NCI-H1694 treated with DMSO at 0.1 percent for 48 hours (cell line): ENCODE measurements at places on chromosomes 1 and 21.

DNA sequence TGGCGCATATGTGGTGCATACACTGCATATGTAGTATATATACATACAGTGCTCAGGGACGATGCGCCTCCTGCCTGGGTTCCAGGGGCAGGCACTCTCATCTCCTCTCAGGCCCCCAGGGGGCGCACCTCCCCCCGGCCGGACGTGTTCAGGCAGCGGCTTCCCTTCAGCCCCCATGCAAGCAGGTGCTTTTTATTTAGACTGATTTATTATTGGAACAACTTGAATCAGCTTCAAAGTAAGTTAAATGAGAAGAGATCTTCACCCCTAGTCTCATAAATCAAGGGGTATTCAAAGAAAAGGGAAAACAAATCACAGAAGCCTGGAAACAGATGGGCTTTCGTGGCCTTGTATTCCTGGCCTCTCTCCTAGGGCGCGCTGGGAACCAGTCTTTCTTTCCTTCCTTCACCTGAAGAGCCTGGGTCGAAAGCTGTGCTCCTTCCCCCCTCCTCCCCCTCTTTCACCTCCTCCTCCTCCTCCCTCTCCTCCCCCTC lies 64.6 kb downstream of the UBIAD1 start:
- DNase-seq, result peak; percentile 67

DNA sequence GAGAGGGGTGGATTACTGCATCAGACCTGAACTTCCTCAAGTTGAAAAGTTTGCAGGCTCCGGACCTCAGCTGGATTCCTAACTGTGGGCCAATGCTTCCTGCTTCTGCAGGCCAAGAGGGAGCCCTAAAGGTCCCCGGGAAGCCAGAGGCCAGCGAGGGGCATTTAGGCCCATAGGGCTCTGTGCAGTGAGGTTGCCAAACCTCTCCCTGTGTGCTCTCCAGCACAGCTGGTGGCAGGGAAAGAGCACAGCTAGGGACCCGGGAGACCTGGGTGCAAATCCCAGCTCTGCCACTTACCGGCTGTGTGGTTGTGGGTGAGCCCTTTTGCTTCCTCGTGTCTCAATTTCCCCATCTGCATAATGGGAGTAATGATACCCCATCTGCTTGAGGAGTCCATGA lies 100.5 kb downstream of the PAX7 start:
- no peak for DNase-seq

DNA sequence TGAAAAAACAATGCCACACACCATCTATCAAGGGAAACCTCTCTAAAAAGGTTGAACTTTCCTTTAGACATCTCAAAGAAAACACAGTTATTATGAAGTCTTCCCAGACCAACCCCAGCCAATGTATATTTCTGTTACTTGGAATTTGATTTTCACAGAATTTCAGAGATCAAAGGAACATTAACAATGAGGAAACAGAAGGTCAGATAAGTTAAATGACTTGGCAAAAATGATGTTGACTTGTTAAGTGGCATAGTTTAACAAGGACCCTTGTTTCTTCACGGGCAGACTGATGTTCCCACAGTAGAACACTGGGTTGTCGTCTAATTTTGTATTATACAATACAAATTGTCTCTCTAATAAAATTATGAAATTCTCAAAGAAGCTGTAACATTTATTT lies 29.0 kb downstream of the NME7 start:
- no peak for DNase-seq

GRCh38 chr1:4395676-4396075 lies 258.7 kb upstream of the AJAP1 start:
- peak; percentile 59 for DNase-seq

- no peak for DNase-seq
Measured at GRCh38 chr1:44250068-44250781, 37.0 kb downstream of the DMAP1 start.

GRCh38 chr1:52668711-52669110 lies 29.4 kb downstream of the COA7 start:
- no peak for DNase-seq

DNA sequence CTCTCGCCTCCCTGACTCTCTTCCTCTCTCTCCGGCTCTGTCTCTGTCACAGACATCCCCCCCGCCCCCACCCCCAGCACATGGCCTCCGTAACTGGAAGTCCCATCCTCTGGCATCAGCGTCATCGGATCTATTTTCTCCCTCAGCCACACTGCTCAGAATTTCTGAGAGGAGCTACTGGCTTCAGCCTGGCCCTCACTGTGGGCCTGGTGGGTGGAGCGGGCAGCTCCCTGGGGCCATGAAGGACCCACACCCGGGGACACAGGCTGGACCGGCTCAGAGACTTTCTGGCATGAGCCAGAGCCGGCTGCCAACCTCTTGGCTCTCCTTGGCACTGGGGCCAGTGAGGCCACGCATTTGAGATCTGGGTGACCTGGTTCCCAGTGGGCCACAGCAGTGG lies 61.2 kb upstream of the CASZ1 start:
- no peak for DNase-seq

GRCh38 chr1:225026701-225027100 lies 97.2 kb downstream of the DNAH14 start:
- DNase-seq, result no peak

DNA sequence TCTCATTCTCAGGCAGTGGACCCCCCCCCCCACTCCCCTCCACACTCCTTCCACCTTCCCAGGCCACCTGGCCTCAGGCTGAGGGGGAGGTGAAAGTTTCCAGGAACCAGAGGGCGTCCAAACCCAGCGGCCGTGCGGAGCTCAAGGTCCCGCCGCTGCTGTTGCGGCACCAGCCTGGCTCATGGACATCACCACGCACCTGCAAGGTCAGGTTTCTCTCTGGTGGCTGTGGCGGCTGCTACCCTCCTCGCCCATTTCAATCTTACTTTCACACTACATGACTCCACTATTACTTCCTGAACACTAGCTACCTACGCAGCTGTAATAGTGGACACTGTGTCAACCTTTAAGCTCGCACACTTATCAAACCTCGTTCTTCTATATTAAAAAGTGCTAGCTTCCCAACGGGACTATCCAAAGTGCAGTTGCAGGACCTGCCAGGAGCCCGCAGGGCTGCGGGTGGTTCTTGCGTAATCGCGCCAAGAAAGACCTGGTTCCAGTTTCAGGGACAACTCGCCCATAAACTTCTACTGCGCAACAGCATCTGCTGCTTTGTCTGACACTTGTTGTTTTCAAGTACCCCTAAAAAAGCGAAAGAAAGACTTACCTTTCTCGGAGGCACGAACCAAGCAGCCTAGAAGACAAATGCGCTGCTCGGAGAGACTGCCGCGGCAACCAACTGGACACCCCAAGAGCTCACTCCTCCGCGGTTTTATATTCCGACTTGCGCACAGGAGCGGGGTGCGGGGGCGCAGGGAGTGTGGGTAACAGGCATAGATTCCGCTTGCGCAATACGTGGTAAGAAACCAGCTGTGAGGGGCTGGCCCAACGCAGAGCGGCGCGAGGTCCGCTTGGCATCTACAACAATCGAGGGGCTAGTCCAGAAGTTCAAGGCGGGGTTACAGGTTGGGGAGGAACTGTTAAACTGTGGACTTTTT lies at the start of gene DIRAS3:
Gene DIRAS3 (minus strand): TSS at position 687 of the 938 bp plus-strand sequence. CDS start 3,330 bp downstream, outside the sequence.
- no peak for DNase-seq

DNA sequence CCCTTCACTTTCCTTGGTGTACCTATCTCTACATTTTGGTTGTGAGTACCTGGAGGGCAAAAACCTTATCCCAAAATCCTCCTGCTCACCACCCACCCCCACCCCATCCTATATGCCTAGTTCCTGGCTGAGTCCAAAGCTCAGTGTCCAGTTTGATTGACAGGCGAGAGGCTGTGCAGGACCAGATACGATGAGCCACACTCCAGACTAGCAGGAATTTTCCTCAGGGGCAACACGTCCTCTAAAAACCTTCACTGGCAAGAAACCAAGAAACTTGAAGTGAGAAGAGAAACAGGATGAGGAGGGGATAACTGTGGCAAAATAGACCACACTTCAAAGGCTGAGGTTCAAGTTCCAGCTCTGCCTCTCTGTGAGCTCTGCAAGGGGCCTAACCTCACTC lies 1.1 kb upstream of the SLAMF8 start:
- DNase-seq, result no peak

DNA sequence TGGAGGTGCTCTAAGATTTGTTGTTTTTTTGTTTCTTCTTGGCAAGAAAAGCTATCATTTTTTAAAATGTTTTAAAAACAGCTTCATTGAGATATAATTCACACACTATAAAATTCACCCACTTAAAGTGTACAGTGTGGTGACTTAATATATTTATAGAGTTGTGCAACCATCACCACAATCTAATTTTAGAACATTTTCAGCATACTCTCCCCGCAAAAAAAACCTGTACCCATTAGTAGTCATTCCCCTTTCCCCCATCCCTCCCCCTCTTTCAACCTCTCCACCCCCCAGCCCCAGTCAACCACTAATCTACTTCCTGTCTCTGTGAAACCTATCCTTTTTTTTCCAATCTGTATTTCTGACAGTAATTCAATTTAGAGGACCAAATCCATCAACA lies 30.6 kb downstream of the ZC3H11B start:
- no peak for DNase-seq

- no peak for DNase-seq
Measured at GRCh38 chr1:81288689-81289088, 512.0 kb upstream of the ADGRL2 start.

- no peak for DNase-seq
Measured at GRCh38 chr1:156804026-156804425, 12.6 kb downstream of the SH2D2A start.

DNA sequence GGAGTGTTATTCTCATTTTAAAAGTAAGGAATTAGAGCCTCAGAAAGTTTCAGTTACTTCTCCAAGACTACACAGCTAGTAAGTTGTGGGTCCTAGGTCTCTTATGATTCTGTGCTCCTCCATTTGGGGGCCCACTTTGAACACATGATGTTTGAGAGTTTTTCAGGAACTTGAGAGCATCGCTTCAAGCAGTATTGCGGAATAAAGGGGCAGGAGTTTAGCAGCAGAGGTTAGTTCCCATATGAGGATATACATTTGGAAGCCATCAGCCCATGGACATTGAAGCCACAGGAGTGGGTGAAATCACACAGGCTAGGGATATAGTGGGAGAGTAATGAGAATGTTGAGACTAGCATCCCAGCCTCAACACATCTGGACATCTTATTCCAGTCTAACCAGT lies 143.2 kb downstream of the RASAL2 start:
- no peak for DNase-seq

GRCh38 chr1:19622204-19622603 lies 21.9 kb upstream of the NBL1 start:
- DNase-seq, result no peak

DNA sequence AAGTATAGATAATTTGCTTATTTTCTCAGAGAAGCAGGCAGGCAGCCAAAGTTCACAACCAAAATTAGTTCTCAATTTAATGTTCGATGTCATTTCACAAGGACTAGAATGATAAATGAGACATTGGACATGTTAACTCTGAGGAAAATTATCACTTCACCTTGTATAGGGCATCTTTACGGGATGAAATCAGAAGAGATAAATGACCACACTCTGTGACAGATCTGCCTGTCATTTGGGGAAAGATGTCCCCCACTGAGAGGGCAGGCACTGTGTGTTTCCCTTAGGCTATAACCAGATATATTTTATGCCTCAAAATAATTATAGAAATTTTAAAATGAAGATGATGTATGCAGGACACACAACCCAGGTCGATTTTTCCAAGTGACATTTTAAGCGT lies 642.9 kb downstream of the BRINP3 start:
- DNase-seq, result no peak

GRCh38 chr1:29620631-29621030 lies 384.3 kb downstream of the PTPRU start:
- no peak for DNase-seq

DNA sequence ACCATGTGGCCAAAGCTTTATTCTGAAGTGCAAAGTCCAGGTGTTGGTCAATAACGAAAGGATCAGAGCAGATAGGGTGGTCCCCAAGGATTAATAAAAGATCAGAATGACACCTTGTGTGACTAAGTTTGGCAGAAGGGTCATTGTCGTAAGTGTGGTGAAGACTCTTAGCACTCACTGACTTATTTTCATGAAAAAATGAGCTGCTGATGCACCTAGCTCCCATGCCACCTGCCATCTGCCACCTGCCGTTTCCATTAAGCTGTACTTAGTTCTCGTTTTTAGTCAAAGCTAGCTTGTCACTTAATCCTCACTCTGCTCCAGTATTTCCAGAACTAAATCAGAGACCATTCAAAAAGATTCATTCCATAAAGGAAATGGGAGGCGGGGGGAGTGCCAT lies 112.6 kb downstream of the SEC16B start:
- DNase-seq, result peak; percentile 12

- DNase-seq, result no peak
Measured at GRCh38 chr1:27504588-27505419, 14.8 kb upstream of the WASF2 start.

DNA sequence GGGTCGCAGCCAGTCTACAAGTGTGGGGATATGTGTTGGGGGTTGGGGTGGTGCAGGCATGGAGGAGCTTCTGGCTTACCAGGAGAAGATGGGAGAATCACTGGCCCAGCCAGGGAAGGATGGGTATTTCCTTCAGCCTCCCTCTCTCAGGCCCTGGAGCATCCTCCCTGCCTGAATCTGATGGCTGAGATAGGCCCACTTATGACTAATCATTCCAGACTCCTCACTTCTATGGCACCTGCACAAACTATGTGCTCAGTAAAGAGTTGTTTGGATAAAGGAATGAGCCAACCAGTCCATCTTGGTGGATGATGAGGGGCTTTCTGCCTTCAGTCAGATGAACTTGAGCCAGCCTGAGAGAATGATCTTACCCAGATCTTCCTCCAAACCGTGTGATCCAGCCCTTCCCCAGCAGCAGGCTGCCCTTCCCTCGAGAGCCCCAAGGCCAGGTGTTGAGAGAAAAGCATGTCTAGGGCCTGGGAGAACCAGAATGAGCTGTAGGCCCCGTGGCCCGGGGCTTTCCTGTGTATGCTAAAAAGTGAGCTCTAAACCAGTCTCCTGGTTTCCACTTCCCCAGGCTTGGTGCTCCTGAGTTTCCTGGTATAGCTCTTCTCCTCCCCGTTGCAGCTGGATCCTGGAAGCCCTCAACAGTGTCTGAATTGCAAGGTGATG lies 1.3 kb downstream of the GPA33 start:
- no peak for DNase-seq

DNA sequence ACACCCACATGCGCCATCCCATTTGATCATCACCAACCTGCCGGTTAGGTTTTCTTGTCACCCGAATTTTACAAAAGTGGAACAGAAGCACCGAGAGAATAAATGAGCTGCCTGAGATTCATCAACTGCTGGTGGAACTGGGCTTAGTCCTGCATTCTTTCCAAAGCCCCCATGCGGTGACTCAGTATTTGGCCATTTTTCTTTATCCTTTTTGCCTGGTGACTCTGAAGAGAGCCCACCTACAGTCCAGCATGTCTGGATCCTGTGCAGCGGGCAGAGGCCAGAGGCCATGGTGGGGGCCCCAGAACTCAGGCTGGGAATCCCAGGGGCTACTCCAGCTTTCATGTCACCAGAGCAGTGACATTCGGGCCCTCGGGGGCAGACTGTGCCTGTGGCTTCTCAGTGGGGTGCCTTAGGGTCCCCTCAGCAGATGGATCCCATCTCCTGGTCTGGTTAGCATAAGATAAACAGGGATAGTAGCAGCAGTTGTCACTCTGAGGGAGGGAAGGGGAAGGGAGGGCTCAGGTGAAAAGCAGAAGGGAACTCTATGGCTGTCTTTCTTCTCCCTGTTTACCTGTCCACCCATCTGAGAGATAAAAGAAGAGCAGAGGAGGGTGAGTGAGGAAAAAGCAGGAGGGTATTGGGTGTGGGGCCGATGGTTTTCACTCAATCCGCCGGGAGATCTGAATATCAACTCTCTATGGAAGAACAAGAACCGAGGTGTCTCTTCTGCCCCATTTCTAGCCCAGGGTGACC lies 63.2 kb downstream of the KIF26B start:
- no peak for DNase-seq
